Fibroblast of skin of left quadriceps (primary cell): ENCODE measurements at places on chromosomes 5 and 9.
A peak's percentile ranks its signal among the peaks of the same experiment; 100 is the strongest.

- no peak for DNase-seq
Observed at GRCh38 chr9:94128580-94128979, 44.3 kb downstream of the PTPDC1 start.

- DNase-seq, result no peak
Observed at GRCh38 chr9:85925493-85925892, 15.5 kb upstream of the NAA35 start.

- DNase-seq, result peak; percentile 61
Observed at GRCh38 chr5:135578685-135579341, at the start of gene CXCL14. TSS of gene CXCL14 (minus strand) at chr5:135578991. CDS start at chr5:135578778, 213 bp downstream.

DNA sequence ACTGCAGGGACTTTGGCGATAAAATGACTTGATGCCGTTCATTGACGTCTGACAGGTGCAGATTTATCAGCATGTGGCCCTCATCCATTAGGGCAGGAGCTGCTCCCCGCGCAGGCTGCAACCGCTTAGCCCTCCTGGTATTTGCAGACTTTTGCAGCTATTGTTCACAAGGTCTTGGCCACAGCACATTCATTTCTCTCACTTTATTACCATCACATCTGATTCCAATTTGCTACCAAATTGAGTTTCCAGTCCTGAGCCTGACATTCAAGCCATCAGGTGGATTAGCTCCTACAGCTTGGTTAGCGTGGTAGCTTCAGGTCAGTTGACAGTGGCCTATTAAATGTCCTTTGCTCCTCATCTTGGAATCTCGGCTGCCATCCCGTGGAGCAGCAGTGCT lies 299.2 kb downstream of the CD180 start:
- no peak for DNase-seq
